ENCODE measurements at places on chromosomes 6 and 20.

DNA sequence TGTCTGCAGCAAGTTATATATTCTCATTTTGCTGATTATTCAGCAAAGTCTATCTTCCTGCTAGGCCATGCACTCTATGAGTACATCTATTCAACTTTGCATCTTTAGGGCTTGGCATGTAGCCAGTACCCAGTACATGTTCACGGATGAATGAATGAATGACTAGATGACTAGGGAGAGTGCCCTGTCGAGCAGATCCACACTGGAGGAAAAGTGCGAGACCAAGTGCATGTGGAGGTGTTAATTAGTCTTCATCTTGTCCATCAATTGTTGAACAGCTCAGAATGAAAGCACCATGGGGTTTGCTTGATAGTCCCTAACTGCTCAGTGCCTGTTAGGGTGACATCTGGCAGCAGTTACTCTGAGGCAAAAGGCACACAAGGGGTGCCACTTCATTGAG is 30.4 kb downstream of the TM9SF4 start:
- no peak for DNase-seq

GRCh38 chr6:15171026-15171425 is 74.8 kb upstream of the JARID2 start:
- DNase-seq = no peak

- DNase-seq = no peak
Measured at GRCh38 chr20:1302685-1303541, 26.0 kb downstream of the SDCBP2 start.

GRCh38 chr20:59966428-59966827 is 8.2 kb downstream of the CDH26 start:
- no peak for DNase-seq

DNA sequence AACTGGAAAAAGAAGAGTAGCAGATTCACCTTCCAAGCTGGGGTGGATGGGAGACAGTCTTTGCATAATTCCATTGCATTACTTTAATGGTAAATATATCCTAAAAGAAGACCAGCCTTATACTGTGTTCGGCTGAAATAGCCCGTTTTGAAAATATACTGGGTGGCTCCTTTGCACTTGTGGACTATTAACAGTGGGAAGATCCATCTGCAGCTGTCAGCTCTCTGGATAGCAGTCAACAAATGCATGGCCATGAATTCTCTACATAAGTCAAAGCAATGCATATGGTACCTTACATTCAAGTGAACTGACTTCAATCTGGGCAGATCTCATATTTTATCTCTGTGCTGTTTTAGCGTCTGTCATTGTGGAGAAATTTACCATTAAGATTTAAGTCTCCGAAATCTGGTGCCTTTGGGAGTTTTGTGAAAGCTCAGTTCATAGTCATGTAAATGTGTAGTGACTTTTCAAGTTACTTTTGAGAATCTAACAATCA is 400.6 kb upstream of the RNF217 start:
- no peak for DNase-seq

DNA sequence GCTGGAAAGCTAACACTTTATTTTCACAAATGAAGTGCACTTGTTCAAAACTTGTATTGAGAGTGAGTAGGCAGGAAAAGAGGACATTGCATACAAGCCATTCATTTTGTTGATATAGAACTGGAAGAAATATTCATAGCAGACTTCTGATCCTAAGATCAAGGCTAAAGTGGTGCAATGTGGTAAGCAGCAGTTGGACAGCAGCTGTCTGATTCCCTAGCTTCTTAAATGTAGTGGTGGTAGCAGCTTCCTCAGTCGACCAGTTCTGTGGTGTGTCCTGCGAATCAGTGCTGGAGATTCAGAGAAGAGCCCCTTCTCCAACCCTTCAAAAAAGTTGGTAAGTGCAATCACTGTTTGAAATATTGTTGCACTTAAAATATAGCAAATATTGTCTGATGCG is 281.7 kb upstream of the GJE1 start:
- DNase-seq = no peak

DNA sequence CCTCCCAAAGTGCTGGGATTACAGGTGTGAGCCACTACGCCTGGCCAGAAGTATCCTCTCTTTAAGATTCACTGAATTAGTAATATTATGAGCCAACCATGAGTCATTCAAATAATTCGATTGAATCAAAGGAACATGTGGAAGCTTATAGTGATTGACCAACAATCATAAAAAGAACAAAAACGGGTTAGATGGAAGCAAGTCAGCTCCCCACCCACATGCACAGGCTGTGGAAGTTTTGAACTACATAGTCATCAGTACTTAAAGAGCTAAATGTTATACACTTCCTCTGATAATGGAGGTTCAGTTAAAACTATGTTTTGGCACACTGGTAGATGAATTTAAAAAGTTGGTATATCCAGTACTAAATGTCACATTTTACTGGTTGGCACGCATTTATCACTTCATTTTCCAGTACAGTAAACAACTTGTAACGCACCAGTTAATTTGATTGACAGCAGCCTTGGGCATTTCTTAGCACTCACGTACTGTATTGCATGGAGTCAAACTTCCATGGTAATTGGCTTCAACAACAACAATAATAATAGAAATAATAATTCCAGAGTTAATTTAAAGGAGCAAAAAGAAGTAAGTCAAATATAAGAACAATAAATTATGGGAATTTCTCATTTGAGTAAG is 1107.3 kb upstream of the MAP3K7 start:
- DNase-seq = no peak

DNA sequence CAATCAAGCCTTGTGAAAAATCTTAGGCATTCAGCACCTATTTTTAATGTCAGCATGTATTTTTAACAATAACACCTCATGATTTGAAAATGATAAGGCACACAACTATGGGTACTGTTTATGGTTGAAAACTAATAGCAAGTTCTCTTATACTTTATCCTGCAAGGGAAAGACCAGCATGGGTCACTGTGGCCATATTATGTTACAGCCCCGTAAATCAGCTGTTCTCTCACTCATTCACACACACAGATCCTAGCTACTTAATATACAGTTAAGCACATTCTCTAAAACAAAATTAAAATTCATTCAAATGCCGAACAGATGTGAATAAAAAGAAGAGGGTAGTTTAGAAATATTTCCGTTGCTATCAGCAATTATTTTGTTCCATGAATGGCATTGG is 224.4 kb downstream of the OGFRL1 start:
- DNase-seq = no peak

- DNase-seq = no peak
Measured at GRCh38 chr6:92690997-92691599, 728.3 kb downstream of the EPHA7 start.

DNA sequence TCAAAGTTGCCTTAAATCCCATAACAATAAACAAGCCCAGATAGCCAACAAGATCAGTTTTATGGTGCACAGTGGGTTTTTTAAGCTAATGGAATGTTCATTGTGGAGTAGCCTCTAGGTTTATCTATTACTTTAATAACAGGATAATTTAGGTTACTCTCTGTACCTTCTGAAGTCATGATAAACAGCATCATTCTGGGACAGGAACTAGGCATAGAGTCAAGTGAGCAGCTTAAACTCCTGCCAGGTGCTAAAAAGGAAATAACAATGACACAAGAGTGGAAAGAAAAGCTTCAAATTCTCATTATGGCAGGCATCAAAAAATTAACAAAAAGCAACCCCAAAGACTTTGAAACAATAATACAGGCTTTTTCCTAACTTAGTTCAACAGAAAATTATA is 228.8 kb downstream of the HACE1 start:
- no peak for DNase-seq

DNA sequence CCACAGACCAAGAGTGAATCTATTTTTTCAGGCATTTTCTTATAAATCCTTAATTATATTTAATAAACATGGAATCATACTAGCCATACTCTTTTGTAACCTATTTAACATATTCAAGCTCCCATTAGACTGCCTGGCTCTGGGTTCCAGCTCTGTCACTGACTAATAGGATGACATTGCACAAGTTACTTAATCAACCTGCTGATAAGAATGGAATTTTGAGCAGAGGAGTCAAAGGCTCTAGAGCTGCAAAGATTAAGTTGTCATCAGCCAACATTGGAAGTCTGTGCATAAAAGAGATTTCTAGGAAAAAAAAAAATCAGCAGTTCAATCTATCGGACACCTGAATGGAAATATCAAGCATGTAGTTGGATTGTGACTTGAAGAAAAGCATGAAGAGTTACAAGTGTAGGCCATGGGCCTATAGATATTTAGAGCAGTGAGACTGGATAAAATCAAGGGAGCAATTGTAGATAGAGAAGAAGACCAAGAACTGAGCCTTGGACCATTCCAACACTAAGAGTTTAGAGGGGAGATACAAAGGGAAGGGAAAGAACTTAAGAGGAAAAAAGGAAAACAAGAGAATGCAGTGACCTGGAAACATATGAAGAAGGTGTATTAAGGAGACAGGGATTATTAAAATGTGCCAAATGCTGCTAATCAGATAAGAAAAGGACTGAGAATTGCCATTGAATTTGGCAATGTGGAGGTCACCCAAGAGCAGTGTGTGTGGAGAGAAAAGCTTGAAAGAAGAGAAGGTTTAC is 11.0 kb upstream of the HINT3 start:
- no peak for DNase-seq

DNA sequence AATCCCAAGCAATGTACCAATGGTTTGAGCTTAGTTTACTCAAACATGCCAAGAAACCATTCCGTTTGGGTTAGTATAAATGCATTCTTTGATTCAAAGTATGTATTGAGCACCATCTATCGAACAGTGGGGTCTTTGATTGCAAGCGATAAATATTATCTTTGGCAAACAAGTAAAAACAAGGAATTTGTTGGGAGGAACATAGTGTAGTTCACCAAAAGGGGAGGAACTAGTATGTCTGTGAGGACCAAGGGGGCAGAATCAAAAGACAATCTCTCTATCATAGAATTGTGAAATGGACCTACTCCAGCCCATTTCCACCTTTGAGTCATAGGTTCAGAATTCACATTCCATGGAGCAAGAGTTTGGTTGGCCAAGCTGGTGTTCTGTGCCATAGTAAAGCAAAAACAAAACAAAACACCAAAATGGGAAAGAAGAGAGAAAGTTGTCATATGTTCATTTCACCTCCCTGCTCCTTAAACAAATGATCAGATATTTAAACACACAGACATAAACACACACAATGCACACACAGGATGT is 266.0 kb downstream of the TSHZ2 start:
- DNase-seq = no peak

GRCh38 chr6:101397199-101397598 is 3.7 kb downstream of the GRIK2 start:
- DNase-seq = peak; percentile 48

GRCh38 chr6:72621291-72622093 is at the start of gene KCNQ5:
TSS of gene KCNQ5 (plus strand) at chr6:72622064.
- no peak for DNase-seq
